ENCODE measurements at places on chromosomes 13 and 19. TPM values are rescaled to one million over a fixed set of nuclear protein-coding genes. Genes with fewer than 3 reads are reported as not detected.

- DNase-seq: no peak
These were observed 131.1 kb downstream of the MYO16 start for GRCh38 chr13:108760541-108760940.

- no peak for DNase-seq
These were observed 22.7 kb downstream of the TFDP1 start for GRCh38 chr13:113607056-113607888.

DNA sequence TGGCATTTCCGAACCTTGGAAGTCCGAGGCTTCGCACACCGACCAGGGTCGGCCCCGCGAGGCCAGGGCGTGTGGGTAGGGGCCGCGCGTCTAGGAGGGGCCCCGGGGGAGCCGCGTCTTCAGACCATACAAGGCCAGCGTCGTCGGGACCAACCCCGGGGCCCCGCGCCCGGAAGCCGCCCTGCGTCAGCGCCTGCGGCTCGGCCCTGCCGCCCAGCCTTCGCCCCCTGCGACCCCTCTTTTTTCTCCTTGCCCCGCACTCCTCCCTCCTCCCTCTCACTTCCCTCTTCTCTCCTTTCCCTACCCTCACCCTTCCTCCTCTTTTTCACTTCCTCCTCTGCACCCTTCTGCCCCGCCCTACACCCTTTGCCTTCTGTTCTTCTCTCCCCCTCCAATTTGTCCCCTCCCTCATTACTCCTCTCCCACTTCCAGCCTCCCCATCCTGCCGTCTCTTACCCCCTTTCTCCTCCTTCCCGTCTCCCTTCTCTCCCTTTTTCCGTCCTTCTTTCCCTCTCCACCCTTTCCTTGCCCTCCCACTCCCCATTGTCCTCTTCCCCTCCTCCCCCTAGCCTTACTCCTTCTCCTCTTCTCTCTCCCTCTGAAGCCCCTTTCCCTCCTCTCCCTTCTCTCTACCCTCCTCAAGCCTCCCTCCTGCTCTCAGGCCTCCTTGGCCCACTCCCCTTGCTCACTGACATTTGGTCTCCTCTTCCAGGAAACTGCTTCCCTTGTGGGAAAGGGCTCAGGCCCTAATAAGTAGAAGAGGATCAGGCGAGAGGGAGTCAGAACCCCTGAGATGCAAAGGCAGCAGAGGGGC lies 2.2 kb upstream of the PLEKHG2 start:
- DNase-seq: no peak

SIRT6 gene
- 14.2 TPM for total RNA-seq

- DNase-seq: no peak
These were observed 36.1 kb upstream of the USP29 start for GRCh38 chr19:57083711-57084110.

DNA sequence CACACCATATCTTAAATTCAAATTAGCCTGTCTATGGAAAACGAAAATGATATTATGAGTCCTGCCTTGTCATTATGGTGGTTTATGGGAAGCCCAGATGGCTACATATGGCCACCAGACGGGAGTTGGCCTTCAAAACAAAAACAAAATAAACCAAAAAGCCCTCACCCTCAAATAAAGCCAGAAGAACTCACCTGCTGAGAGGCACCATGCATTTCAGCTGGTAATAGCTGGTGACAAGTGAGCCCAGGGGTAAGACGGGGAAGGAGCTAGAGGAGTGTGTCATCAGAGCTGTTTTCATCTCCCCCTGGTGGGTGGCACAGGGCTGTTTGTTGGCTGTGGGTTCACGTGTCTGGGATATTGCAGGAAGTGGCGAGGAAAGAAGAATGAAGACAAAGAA lies 152.9 kb downstream of the EFNB2 start:
- no peak for DNase-seq

DNA sequence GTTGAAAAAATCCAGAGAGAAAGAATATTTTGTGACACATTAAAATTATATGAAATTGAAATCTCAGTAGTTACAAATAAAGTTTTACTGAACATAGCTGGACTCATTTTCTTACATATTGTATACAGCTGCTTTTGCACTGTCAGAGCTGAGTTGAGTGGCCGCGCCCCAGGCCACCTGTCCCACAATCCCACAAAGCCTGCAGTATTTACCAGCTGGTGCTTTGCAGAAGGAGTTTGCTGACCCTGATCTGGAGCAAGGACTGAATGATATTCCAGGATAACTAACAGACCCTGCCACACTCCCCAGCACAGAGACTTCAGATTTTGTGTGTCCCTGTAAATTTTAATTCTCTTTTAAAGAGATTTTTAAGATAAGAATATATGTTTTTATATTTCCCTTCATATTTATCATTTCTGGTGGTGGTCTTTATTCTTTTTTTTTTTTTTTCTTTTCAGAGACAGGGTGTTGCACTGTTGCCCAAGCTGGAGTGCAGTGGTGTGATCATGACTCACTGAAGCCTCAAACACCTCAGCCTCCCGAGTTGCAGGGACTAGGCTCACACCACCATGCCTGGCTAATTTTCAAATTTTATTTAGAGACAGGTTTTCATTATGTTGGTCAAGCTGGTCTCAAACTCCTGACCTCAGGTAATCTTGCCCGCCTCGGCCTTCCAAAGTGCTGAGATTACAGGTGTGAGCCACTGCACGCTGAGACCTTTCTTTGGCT lies 48.5 kb downstream of the TDRD12 start:
- no peak for DNase-seq

DNA sequence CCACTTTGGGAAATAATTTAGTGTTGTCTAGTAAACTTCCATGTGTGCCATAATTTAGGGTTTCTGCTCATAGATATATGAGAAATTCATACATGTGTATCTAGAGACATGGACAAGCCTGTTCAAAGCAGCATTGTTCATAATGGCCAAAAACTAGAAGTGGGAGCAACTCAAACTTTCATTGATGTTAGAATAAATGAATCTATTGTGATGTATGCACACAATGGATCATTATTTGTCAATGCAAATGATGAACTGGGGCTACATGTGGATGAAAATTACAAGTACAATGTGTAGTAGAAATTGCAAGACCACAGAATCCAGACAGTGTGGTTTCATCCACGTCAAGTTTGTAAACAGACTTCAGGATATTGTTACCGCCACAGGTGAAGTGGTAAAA lies 284.7 kb downstream of the SLC7A1 start:
- no peak for DNase-seq

KIR2DL3 gene
- total RNA-seq: not detected

FLT1 gene
- total RNA-seq: 110 TPM

DNA sequence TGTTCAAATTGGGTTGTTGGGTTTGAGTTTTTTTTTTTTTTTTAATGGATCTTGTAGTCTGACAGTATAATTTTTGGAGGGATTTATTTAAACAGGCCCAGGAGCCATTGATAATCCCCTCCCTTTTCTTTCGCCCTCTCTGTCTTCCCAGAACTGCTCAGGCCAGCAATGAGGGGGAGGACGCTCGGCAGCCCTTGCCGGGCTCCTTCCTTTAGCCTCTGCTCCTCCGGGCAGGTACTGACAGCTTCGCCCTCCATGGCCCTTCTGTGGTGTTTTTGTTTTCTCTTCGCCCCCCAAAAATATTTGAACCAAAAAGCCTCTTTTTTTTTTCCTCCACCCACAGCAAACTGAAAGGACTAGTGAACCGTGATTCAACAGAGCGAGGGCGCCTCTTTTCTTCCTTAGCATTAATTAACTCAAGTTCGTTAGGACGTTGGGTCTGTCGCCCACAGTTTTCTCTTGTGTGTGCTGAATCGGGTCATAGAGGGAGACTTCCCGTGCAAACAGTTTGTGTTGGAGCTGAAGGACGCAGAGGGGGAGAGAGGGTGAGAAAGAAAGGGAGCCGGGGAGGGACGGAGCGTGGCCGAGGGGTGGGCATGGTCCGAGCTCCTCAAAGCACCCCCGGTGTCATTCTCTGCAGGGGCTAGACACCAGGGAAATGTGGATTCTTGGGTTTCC lies 21.5 kb downstream of the NFIX start:
- no peak for DNase-seq

DNA sequence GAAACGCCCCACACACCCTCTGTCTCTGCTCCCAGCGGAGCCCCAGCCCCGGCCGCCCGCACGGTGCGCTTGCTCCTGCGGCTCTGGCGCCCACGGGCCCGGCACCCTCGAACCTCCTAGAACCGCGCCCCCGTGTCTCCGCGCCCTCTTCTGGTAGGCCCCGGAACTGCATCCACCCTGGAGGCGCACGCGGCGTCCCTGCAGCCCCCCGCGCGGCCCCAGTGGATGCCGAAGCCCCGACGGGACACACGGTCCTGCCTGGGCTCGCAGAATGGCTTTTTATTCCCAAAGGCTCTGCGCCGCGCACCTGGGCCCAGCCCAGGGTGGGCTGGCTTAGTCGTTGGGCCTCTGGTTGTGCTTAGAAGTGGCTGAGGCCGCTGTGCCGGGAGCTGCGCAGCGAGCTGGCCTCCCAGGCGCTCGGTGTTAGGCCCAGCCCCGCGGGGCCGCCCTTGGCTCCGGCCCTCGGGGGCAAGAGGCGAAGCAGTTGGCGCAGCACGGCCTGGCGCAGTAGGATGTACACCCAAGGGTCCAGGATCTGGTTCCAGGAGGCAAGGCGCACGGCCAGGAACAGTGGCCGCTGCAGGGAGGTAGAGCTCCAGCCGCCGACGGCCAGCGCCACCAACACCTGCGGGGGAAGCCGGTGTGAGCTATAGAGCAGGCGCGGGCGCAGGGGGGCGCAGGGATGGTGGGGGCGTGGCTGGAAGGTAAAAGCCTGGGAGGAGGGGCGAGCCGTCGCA lies 2.8 kb downstream of the PTGER1 start:
- no peak for DNase-seq

PABPC3 gene
- total RNA-seq: 0.11 TPM

DNA sequence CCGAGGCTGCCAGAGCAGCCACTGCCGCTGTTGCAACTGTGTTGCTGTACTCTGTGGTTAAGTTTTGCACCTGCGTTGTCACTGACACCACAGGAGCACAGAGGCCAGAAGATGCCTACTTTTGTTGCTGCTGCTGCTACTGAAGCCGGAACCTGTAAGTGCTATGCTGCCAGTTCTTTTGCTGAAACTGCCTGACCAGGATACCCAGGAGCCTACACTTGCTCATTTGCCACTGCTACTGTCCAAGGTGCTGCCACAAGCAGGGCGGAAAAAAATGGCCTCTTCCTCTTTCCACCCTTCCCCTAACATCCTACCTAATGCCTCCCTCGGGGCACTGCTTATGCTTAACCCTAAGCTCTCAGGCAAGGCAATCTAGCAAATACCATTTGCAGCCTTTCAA lies 29.0 kb upstream of the NBEA start:
- DNase-seq: no peak

- DNase-seq: no peak
These were observed 5.3 kb downstream of the CPAMD8 start for GRCh38 chr19:17021328-17021727.

GRCh38 chr19:52007451-52007805 lies 583 bp downstream of the ZNF615 start:
- no peak for DNase-seq

DNA sequence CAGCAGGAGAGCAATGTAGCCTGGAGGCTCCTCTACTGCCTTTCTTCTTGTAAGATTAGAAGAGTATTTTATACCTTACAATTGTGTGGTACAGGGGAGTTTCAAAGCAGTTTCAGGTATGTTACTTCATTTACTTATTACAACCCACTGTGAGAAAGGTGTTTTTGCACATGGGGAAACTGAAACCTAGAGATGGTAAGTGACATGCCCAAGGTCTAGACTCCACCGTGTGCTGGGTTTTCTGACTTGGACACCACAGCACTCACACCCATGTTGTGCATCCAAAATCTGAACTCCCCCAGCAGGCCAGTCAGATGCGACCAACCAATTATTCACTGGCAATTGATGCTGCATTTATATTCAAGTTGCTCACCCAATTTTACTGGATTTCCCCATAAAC lies 22.8 kb downstream of the ERICH6B start:
- DNase-seq: no peak

GRCh38 chr19:55493052-55493644 lies 4.9 kb downstream of the SSC5D start:
- no peak for DNase-seq

- DNase-seq: no peak
These were observed 22.0 kb downstream of the GGACT start for GRCh38 chr13:100566543-100566942.

- no peak for DNase-seq
These were observed 8.9 kb downstream of the COG3 start for GRCh38 chr13:45473627-45474026.

GAPDHS gene
- total RNA-seq: not detected

TUBGCP3 gene
- 22.4 TPM for total RNA-seq

DNA sequence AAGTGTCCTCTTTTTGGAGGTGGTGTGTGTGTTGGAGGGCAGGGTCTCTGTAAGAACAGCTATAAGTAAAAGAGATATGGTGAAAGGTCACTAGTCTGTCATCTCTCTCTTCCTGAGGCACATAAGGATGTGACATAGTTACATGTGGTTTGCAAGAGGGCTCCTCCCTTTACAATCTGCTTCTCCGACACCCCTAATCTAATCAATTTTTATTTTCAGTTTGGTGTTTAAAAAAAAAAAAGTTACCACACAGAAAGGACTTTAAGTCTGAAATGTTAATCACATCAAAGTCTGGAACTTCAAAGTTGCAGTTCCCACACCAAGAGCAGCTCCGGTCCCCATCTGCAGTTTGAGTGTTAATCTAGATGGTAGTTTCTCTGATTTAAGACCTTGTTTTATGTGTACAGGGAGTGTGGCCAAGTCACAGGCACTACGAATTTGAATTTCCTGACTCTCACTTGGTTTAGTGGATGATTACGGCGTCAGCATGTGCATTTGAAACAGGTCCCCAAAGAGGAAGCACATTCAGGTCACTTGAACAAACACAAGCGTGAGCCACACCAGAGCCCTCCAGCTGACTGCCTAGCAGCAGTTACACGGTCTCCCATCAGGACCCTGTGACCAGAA lies 53.1 kb downstream of the FOXO1 start:
- no peak for DNase-seq

GRCh38 chr19:33905937-33906577 lies 109.4 kb downstream of the KCTD15 start:
- no peak for DNase-seq

DNA sequence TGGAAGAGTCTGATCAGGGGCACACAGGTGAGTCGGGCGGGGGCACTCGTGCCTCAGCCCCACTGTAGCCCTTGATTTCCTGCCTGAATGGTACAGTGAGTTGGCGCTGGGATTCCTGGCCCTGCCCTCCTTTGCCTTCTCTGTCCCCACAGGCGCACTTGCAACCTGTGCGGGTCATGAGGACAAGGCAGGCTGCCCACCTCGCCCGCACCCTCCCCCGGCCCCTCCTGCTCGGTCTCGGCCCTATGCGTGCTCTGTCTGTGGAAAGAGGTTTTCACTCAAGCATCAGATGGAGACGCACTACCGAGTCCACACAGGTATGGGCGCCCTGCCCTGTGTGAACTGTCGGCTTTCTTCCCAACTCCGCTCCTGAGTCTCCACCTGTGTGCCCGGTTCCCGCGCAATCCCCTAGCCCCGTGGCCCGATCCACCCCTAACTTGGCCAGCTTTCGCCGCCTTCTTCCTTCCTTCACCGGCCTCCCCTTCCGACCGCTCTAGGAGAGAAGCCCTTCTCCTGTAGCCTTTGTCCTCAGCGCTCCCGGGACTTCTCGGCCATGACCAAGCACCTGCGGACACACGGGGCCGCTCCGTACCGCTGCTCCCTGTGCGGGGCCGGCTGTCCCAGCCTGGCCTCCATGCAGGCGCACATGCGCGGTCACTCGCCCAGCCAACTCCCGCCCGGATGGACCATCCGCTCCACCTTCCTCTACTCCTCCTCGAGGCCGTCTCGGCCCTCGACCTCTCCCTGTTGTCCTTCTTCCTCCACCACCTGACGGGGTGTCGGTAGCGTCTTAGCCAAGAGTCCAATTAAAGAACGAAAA lies 1.6 kb upstream of the KMT2B start:
- no peak for DNase-seq

ZNF44 gene
- 6.7 TPM for total RNA-seq

VSTM2B gene
- not detected for total RNA-seq
